ENCODE measurements at places on chromosomes 1 and 21.

DNA sequence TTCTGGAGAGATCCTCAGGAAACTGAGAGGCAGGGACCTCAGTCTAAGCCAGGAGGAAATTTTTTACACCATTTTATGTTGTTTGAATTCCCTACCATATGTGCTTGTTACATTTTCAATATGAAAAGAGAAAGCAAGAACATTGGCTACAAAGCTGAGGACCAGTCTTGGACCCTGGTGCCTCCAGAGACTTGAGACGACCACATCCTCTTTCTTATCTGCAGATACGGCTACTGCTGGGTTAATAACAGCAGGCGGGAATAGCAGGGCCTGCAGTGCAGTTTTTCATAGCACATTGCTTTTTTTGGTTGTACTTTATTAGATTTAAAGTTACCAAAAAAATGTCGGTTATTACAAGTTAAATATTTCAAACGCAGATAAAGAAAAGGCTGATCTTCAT lies 3.9 kb downstream of the KDM4A start:
- DNase-seq = no peak

DNA sequence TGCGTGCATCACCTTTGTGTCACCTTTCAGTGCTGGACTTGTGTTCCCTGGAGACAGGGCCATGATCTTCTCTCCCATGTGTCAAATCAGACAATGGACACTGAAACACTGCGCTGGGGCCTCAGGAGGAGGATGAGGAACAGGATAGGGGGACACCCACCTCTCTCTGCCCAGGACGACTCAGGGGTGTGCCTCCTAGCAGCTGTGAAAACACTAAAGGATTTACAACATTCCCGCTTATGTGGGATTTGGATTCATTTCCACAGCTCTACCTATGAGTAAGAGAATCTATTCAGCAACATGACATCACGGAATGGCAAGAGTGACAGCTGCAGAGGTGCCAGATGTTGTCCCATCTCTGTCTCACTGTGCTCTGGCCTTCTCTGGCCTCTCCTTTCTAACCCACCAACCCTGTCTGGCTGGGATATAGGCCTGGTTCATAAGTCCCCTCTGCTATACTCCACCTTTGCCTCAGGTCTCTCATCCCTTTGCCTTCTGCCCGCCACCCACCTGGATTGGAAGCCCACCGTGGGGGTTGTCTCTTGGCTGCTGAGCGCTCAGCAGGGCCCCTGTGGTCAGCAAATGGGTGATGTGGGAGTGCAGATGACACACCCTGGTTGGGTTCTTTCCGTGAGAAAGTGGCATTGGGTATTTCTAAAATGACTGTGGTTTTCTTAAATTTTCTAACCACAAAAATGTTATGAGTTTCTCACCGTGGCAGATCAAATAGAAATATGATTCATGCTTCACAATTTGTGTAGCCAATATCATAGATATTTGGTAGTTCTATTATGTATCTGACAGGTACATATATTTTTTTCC lies 47.1 kb upstream of the TLR5 start:
- DNase-seq = peak; percentile 38

GRCh38 chr1:160541622-160542302 lies 18.7 kb upstream of the SLAMF6 start:
- DNase-seq = no peak

GRCh38 chr1:232368821-232369321 lies 261.1 kb downstream of the SIPA1L2 start:
- no peak for DNase-seq

DNA sequence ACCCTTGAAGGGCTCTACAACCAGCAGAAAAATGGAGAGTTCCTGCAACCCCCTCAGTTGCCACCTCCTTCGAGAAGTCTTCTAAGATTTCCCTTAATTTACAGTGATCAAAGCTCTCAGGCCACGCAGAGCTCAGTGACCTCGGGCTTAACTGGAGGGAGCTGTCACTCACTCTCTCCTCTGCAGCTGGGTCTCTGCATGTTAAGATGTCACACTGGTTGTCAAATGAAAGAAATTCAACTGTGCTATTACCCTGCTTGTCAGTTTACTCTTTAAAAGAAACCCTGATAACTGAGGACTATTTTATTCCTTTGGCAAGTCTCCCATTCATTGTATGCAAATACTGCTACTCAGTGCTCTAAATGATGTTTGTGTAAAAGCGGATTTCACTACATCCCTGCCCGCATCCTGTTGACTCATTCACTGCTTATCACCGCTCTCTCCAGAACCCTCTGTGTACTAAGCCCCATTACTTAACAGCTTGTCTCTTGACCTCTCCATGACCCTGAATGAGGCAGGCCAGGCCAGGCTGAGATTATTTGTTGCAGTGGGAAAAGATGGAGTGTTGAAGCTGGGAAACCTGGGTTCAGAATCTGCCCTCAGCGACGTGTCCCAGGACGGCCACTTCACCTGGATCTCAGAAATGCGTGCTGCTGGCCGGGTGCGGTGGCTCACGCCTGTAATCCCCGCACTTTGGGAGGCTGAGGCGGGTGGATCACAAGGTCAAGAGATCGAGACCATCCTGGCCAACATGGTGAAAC lies 13.7 kb downstream of the DHRS3 start:
- DNase-seq = peak; percentile 50

GRCh38 chr1:158564608-158565007 lies 5.8 kb downstream of the OR6P1 start:
- no peak for DNase-seq

DNA sequence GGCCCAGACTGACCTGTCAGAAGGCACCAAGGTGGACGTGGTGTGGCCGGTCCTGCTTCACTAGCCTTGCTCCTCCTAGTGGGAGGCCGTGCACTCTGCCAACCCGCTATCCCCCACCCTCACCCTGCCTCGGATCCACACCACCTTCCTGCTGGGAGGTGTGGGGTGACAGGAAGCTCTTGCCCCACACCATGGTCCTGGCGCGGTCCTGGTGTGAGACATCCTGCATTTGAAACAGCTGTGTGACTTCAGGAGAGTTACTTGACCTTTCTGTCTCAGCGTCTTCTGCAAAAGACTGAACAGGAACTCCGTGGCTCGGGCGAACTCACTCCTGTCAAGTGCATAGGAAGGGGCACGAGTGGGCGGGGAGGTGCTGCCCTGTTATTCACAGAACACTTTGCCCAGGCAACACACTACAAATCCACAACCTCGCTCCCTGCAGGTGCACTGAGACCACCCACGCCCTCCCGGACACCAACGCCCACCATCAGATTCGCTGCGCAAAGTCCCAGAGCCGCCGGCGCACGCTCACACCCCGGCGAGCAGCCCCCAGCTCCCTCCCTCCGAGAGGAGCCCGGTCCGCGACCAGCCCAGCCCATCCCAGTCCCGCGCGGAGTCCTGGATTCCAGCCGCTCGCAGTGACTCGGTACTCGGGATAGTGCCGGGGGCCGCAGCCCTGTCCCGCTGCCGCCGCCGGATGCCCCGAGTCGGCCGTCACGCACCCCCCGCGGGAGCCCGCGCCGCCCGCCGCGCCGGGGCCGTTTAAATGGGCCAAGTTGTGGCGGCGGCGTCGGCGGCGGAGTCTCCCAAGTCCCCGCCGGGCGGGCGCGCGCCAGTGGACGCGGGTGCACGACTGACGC lies at the start of gene SAMD11:
TSS of gene SAMD11 (plus strand) at position 793 of the 860 bp plus-strand sequence. CDS start 509 bp downstream, outside the sequence.
- DNase-seq = no peak

- DNase-seq = no peak
Measured at GRCh38 chr1:56439610-56440264, 139.6 kb downstream of the PLPP3 start.

- DNase-seq = no peak
Measured at GRCh38 chr1:29227511-29227910, 3.2 kb downstream of the MECR start.

- no peak for DNase-seq
Measured at GRCh38 chr1:34690269-34690668, 64.6 kb upstream of the GJB5 start.

DNA sequence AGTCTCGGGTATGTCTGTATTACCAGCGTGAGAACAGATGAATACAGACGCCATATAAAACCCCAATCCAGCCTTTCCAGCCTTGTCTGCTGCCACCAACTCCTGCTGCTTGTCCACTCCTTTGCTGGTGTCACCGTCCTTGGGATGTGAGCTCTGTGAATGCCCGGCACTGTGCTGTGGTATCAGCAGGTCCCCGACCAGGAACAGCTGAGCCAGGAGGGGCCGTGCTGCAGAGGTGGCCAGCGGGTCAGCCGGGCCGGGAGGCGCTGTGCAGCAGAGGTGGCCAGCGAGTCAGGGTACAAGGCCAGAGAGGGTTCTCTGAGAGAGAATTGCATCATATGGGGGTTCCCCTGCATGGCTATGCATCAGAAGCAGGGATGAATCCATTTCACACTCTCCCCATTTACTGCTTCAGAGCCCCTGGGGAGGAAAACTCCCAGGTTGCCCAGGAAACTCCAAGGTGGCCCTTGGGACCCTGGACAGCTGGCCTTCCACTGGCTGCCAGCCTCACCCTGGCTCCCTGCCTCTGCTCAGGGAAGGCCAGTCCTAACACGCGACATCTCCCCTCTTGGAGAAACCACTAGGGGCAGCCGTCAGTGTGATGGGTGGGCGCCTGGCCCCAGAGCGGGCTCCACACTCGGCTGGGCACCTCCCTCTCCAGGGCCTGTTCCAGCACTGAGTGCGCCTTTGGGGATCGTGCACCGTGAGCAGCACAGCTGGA lies 122.4 kb upstream of the COL6A1 start:
- DNase-seq = no peak

DNA sequence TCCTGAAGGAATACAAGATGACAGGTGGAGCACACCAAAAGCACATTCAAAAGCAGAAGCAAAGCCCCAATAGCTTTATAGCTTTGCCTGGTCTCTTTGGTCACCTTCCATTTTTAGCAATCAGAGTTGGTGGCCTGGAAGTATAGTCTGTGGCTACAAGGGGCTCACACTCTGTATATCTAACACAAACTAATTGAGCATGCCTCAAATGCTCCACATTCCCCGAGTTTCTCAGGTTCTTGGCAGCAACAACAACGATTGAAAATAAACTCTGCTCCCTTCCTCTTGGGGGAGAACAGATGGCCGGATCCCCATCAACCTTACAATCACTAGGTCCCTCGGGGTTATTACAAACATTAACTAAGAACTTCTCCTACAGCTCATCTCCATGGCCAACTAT lies 24.9 kb upstream of the TADA1 start:
- DNase-seq = no peak

DNA sequence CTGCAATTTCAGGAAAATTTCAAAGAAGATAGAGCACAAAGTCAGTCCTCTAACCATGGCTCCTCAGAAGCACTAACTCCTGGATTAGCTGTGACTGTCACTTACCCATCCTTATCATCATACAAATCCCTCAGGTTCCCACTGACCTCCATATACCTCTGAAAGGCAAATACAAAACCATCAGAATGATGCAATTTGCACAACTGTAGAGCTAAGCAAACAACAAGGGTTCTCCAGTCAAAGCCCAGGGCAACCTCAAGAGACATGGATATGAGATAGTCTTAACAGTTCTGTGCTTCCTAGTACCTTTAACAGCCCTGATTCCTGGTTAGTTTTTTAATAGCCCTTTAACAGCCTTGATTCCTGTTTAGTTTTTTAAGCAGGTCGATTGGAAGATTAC lies 2.1 kb downstream of the SF3A3 start:
- DNase-seq = no peak

GRCh38 chr1:29830383-29830782 lies 594.1 kb downstream of the PTPRU start:
- DNase-seq = no peak

GRCh38 chr1:99728494-99729235 lies 37.8 kb downstream of the FRRS1 start:
- DNase-seq = no peak

- no peak for DNase-seq
Measured at GRCh38 chr1:183070234-183070922, 47.2 kb downstream of the LAMC1 start.

- DNase-seq = no peak
Measured at GRCh38 chr1:170929412-170929834, 5.9 kb upstream of the MROH9 start.

GRCh38 chr1:161162052-161162451 lies 2.8 kb downstream of the USP21 start:
- DNase-seq = no peak

DNA sequence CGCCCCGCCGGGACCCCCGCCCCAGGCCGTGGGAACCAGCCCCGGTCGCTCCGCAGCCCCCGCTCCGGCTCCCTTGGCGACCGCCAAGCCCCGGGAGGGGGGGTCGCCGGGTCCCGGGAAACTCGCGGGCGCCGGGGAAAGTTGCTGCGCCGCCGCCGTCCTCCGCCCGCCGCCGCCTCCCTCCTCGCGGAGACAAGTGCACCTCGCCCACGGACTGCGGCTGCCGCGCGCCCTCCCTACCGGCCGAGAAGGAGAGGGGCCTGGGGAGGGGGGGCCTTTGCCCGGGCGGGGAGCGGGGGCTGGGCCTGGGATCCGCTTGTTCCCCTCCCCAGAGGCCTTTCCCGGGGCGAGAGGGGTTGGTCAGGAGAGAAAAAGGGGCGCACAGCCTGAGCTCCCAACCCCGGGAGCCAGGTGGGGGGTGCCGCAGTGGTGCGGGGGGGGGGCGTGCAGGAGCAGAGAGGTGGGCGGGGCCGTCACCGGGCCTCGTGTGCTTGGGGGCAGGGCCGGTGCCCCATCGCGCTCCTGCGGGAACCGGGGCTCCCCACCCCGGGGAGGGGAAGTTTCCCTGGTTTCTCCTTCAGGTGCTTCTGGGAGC lies 592 bp downstream of the AGRN start:
- DNase-seq = no peak

DNA sequence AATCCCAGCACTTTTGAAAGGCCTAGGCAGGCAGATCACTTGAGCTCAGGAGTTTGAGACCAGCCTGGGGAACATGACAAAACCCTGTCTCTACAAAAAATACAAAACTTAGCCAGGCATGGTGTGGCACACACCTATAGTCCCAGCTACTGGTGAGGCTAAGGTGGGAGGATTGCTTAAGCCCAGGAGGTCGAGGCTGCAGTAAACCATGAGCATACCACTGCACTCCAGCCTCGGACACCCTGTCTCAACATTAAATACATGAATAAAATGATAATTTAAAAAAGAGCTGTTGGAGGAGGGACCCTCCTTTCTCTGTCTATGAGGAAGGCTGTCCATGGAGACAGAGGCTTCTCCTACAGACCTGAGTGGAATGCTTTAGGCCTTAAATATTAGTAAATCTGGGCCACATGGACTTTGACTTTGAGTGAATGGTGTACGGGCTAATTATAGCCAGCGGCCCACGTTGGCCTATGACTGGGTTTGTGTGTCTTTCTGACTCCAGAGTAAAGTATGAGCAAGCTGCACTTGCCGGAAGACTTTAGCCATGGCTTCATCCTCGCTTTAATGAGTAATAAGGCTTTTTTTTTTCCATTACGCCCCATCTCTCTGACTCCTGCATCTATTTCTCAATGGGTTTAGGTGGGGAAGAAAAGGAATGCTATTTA lies 21.3 kb downstream of the RAB3B start:
- no peak for DNase-seq

- no peak for DNase-seq
Measured at GRCh38 chr21:16117851-16118590, 388.2 kb downstream of the USP25 start.

DNA sequence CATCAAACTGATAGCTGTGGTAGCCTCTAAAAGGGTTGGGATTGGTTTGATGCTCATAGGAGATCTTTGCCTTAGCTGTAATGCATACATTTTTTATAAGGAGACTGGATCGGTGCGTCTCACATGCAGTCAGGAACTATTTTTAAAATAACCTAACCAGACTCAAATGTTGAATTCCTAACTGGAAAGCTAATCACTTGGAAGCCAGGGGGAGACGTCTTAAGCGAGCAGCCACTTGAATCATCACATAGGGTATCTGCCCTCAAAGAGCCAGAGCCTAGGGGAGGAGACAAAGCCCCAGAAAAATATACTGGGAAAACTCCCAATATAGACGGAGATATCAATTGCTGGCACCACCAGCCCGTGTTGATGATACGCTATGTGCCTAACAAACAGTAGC lies 61.7 kb upstream of the PUM1 start:
- DNase-seq = no peak
